Heart right ventricle (tissue), 16 donors: ENCODE measurements at places on chromosomes 11 and 22. TPM values are rescaled to one million over a fixed set of nuclear protein-coding genes. Genes with fewer than 3 reads are reported as not detected.

Gene CRACR2B
- total RNA-seq, result 11.4 TPM

- H3K27me3 ChIP-seq, result no peaks in the 10 kb centered on the region
- no peaks in the 10 kb centered on the region for H3K36me3 ChIP-seq
- H3K4me3 ChIP-seq, result no peak overlapping the region
- no peak for DNase-seq
- H3K27ac ChIP-seq, result no peak overlapping the region
Observed at GRCh38 chr11:1356007-1356435, 33.7 kb upstream of the BRSK2 start.

GRCh38 chr22:43829904-43830851 is 18.1 kb upstream of the EFCAB6 start:
- DNase-seq, result peak; percentile 86
- H3K4me1 ChIP-seq, result peaks cover 21% of the 10 kb centered on the region
- H3K27ac ChIP-seq, result peak overlapping the region; percentile 85
- H3K27me3 ChIP-seq, result peaks cover 7% of the 10 kb centered on the region
- H3K36me3 ChIP-seq, result no peaks in the 10 kb centered on the region
- no peak overlapping the region for H3K4me3 ChIP-seq

- no peaks in the 10 kb centered on the region for H3K27me3 ChIP-seq
- DNase-seq, result no peak
- no peak overlapping the region for H3K27ac ChIP-seq
- no peaks in the 10 kb centered on the region for H3K36me3 ChIP-seq
- peaks cover 12% of the 10 kb centered on the region for H3K4me1 ChIP-seq
Observed at GRCh38 chr11:1853376-1854131, 670 bp downstream of the LSP1 start.

DNA sequence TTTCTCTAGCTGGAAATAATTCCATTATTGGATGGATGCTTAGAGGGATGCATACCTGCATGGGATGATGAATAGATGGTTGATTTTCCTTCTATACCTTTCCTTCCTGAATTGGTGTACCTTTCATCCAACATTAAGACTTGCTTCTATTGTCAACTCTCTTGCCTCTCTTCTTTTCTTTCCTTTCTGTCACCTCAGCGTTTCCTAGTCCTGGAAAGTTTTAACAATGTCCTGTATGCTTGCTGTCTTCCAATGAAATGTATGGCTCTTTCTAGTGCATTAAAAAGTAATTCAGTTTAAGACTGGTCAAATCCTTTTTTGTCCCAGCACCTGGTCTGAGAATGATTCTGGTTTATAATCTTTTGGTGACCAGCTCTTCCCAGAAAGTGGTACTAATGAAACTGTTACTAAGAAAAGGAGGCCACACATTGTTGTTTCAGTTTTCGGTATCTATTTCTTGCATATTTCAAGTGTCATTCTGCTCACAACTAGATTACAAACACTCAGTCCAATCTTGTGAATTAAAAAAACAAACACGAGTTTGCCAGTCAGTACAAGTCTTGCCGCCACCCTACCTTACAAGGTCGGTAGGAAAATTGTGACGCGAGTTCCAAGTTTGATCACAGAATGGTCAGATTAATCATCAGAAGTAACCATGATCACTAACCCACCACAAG is 8.0 kb downstream of the POU2AF1 start:
- no peaks in the 10 kb centered on the region for H3K27me3 ChIP-seq
- no peaks in the 10 kb centered on the region for H3K36me3 ChIP-seq
- H3K27ac ChIP-seq, result no peak overlapping the region
- H3K4me1 ChIP-seq, result no peaks in the 10 kb centered on the region

Gene RCOR2
- 3.3 TPM for total RNA-seq

DNA sequence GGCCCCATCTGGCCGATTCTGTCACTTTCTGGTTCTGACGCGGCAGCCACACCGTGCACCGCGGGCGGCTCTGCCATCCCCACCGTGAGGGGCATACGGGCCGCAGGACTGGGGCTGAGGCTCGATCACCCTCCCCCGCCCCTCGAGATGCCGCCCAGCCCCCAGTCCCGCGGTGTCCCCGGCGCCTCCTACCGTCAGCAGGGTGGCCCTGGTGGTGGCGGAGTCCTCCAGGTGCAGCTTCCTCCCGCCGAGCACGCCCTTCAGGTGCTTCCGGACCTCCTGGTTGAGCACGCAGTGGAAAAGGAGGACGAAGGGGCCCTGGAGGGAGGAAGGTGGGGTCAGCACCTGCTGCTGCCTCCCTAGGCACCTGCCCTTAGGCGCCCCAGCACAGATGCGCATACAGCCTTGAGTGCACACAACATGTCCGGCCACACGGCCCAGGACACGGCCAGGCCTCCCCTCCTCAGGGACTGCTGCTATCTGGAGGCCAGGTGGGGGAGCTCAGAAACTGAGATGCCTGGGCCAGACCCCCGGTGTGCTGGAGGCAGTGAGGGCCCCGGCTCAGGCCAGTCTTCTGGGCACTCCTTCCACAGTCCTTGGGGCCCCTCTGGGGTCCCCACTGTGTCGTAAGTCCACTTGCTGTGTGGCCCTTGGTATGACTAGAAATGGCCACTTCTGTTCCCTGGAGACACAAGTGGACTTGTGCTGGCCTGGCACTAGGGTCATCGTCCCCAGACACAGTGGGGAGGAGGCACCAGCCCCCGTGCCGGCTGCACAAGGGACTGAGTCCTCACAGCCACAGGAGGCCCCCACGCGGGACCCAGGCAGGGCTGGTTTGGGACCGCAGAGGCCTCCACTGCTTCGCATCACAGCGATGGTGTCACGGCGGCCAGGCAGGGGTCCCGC is 31.5 kb downstream of the TRMU start:
- no peak overlapping the region for H3K27ac ChIP-seq
- no peaks in the 10 kb centered on the region for H3K36me3 ChIP-seq
- H3K4me3 ChIP-seq, result no peak overlapping the region
- peak; percentile 19 for DNase-seq
- H3K4me1 ChIP-seq, result no peaks in the 10 kb centered on the region

DNA sequence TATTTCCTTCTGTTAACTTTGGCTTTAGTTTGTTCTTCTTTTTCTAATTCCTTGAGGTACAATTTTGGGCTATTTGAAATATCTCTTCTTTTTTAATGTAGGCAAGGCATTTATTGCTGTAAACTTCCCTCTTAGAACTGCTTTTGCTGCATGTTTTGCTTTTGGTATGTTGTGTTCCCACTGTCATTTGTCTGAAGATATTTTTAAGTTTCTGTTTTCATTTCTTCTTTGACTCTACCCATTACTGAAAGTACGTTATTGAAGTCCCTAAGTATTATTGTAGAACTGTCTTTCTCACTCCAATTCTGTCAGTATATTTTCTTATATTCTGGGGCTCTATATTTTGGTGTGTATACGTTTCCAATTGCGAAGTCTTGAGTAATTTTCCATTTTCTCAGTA is 77.9 kb downstream of the KCNQ1OT1 start:
- no peaks in the 10 kb centered on the region for H3K36me3 ChIP-seq
- H3K4me3 ChIP-seq, result no peak overlapping the region
- no peaks in the 10 kb centered on the region for H3K4me1 ChIP-seq
- no peak for DNase-seq
- no peak overlapping the region for H3K27ac ChIP-seq

Gene KRTAP5-2
- total RNA-seq, result not detected

DNA sequence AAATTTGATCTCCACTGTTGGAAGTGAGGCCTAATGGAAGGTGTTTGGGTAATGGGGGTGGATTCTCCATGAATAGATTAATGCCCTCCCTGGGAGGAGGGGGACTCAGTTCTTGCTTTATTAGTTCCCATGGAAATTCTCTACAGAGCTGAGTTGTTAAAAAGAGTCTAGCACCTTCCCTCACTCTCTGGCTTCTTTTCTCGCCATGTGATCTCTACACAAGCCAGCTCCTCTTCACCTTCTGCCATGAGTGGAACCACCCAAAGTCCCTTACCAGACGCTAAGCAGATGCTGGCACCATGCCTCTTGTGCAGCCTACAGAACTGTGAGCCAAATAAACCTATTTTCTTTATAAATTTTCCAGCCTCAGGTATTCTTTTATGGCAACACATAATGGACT is 465.8 kb upstream of the ANO5 start:
- no peaks in the 10 kb centered on the region for H3K36me3 ChIP-seq
- no peaks in the 10 kb centered on the region for H3K27me3 ChIP-seq
- H3K4me1 ChIP-seq, result no peaks in the 10 kb centered on the region
- H3K27ac ChIP-seq, result no peak overlapping the region
- no peak for DNase-seq
